ENCODE measurements at places on chromosomes 4 and X.
A peak's percentile ranks its signal among the peaks of the same experiment; 100 is the strongest.

GRCh38 chr4:986879-987623 lies at the start of gene IDUA:
IDUA (plus strand) TSS chr4:987044; CDS start chr4:987085, 41 bp downstream.
- peak; percentile 58 for DNase-seq

GRCh38 chr4:142933207-142933606 lies 87.1 kb upstream of the INPP4B start:
- DNase-seq = no peak

DNA sequence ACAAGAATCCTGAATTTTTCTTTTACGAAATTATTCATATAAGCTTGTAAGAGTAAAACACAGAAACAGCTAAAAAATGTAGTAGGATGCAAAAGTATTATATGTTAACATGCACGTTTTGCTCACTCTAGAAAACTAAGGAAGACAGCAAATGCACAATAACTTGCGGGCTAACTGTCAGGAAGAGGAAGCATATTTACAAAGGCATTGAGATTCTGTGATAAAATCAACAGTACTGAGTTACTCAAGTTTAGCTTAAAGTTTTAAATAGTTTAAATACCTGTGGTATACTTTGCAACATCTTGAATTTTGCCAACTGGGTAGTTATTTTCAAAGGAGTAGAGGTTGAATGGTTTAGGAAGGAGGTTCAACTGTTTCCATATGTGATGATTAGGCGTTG lies 37.0 kb downstream of the SH2D1A start:
- DNase-seq = no peak

DNA sequence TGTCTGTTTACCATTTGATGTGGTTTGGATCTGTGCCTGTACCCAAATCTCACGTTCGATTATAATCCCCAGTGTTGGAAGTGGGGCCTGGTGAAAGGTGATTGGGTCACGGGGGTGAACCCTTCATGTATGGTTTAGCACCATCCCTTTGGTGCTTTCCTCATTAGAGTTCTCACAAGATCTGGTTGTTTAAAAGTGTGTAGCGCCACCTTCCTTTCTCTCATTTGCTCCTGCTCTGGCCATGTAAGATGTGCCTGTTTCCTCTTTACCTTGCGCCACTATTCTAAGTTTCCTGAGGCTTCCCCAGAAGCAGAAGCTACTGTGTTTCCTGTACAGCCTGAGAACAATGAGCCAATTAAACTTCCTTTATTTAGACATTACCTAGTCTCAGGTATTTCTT lies 610.7 kb upstream of the ADGRL3 start:
- DNase-seq = no peak

DNA sequence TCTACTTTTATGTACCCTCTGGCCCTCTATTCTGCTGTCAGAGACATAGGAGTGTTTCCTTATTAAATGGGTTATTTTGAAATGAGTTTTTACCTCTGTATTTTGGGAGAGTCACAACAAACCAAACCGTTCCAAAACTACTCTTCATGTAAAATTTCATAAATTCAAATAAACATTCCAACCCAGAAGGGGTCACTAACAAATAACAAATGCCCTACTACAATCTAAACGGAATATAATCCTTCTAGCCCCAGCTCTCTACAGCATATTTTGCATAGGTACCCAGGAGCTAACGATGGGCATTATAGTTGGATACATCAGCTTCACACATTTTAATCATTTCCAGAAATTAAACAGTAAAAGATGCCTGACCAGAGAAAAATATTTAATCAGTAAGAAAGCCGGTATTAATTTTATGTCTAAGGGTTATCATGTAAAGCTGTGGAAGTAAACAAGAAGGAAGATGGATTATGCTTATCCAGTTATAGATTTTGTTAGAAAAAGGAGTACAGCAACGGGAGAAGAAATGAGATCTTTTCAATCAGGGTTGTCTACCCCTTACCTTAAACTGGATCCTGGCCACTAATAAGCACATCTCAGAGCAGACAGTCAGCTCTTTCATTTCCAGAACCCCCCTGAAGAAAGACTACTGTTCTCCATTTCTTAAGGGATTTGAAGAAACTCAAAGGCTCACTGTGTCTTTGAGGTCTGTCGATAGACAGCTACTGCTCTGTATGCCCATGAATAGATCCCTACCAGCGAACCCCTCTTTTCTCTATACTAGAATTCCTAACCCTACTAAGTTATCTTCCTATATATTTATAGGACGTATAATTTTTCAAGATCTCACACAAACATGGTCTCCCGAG lies 1.2 kb downstream of the UGDH start:
- no peak for DNase-seq

GRCh38 chr4:3699261-3699660 lies 66.9 kb upstream of the ADRA2C start:
- no peak for DNase-seq

DNA sequence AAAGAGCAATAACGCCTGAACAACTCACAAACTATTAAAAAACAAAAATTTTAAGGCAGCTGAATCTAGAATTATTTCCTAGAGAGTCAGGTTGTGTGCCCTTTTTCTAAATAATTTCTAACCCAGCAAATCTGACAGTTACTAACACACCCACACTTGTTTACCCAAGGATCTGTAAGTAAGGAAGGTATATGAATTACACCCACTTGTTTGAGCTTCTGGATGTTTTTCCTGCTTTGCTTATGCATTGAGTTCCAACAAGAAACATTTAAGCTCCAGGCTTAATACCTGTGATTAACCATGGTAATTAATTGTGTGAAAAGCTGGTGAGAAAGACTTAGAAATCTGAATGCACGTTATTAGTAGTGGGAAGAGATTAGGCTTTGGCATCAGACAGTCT lies 1.5 kb downstream of the NIPAL1 start:
- no peak for DNase-seq

DNA sequence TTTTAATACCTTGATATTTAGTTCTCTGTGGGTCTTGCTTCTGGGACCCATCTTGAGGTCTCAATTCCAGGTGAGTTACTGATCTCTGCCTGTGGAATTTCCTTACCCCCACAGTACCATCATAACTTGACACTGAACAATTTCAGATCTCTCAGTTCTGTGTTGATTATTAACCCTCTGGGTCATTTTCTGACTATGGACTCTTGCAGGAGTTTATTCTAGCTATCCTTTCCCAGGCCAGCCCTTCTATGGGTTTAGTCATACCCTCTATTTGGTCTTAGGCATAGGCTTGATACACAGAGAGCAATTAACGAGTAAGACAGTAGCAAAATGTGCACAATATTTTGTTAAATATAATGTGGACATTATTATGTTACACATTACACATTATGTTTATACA lies 3.7 kb upstream of the SPARCL1 start:
- DNase-seq = no peak

DNA sequence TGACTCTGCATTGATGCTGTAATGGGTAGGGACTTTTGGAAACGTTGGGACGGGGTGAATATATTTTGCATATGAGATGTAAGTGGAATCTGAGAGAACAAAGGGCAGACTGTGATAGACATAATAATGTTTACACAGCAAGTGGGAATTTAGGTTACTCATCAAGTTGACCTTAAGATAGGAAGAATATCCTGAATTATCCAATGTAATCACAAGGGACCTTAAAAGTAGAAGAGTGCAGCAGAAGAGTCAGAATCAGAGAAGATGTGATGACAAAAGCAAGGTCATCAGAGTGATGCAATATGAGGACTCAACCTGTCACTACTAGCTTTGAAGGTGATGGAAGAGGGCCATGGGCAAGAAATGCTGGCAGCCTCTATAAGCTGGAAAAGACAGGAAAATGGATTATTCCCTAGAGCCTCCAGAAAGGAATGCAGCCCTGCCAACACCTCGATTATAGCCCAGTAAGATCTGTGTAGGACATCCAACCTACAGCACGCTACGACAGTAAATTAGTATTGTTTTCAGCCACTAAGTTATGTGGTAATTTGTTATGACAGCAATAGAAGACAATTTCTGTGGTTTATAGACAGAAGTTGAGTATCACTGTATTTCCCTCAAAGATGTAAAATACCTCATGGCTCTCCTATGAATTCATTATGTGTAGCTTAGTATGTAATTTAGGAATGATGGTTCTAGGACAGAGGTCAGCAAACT lies 26.4 kb downstream of the MORC4 start:
- DNase-seq = no peak

DNA sequence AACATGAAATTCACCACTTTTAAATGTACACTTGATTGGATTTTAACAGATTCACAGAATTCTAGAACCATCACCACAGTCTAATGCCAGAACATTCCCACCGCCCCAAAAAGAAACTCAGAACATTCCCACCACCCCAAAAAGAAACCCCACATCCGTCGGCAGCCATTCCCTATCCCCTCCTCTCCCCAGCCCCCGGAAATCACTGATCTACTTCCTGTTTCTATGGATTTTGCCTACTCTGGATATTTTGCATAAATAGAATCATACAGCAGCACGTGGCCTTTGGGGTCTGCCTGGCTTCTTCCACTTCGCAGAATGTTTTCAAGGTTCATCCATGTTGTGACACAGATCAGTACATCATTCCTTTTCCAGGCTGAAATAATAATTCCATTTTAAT lies 79.3 kb downstream of the PPP2R2C start:
- no peak for DNase-seq

DNA sequence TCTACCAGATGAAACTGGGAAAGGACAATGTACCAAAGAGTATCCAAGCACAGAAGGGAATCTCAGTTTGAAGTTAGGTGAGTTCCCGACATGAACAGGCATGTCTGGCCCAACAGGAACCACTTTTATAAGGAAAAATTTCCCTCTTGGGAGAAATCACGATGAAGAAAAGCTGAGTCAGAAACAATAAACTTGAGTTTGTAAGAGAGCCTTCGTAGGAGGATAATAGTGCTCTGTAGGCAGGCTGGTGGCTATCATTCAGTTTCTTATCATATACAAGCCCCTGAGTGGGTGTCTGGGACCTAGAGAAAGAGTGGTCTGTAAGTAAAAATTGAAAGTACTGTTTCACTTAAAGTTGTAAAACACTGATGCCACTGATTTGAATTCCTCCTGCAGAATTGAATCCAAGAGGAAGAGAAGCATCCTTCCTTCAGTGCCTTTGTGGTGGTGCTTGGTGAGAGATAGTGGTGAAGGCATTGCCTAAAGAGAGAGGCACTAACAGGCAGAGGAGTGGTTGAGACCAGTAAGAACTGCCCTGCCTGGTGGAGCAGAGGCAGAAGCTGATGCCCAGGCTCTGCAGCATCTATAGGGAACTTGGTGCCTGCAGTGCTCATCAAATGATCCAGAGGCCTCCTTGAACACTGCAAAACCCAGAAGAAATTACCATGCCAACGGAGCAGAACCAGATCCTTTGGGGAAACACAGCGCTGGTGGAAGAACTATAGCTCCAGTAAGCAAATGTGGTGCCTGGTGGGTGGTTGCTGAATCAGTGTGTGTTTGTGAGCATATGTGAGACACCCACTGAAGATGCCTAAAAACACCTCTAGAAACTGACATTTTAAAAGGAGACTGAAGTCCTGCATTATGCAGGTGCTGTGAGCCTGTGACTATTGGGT lies 31.7 kb upstream of the METAP1 start:
- DNase-seq = no peak

GRCh38 chr4:177322881-177323280 lies 13.2 kb downstream of the NEIL3 start:
- DNase-seq = no peak

DNA sequence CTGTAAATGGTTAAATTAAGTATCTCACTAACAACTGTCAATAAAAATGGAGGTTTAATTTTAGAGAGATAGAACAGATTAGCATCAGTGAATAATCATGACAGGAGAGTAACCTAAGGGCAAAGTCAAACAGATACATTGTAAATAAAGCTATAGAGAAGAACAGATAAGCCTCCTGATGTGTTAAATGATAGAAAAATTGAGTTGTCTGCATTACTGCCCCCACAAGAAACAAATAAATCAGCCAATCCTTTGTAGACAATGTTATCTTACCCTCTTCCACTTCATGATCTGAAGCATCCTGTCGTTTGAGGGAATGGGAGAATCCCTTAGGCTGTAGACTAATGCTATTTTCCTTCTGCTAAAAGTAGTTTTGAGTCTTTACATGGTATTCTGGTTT lies 147.8 kb downstream of the PCDH18 start:
- no peak for DNase-seq

DNA sequence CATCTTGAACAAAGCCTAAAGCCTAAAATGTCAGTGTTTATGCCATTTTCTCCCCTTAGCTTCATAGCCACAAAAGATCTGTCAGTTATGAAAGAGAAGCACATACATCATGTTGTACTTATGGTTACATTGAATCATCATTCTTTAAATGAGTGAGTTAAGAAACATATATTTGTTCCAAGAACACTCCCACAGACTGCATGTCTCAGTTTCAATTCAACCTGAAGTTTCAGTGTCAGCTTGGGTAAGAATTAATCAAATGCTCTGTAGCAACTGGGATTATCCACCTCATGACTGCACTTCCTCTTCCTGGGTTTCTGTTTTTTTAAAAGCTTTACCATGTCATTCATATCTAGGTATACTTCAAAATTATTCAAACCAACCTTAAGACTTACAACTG lies 3.9 kb upstream of the TMPRSS11B start:
- DNase-seq = no peak

DNA sequence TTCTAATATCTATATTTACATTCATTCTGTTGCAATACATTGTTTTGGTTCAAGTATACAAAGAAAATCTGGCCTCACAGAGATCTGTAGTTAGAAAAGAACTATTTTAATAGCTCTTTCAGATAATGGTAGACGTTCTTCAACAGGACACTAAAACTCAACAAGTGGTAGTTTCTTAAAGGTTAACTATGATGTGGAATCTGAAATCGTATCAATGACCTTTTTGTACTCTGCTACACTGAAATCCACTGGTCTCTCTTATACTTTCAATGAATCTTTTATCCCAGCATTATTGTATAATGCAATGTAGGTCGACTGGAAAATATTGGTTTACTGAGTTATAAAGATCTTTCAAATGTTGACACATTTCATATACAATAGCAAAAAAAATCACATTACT lies 12.7 kb downstream of the TMEM185A start:
- DNase-seq = no peak

- no peak for DNase-seq
Measured at GRCh38 chrX:14073071-14073470, 43.4 kb upstream of the GEMIN8 start.

DNA sequence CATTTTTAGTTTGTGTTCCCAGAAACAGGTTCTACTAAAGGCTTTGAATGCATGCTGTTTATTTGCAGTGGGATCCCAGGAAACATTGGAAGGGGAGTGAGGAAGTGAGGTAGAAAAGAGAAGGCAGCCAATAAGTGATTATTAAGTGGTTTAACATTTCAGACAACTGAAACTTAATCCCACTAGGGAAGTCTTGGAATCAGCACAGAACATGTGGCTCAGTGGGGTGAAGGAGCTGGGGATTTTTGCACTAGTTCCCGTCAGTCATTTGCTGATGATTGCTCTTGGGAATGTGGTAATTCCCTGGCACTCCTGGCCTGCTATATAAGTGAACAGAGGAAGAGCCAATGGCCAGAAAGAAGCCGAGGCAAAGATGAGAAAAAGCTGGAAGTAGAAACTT lies 1053.0 kb upstream of the IGFBP7 start:
- DNase-seq = no peak

DNA sequence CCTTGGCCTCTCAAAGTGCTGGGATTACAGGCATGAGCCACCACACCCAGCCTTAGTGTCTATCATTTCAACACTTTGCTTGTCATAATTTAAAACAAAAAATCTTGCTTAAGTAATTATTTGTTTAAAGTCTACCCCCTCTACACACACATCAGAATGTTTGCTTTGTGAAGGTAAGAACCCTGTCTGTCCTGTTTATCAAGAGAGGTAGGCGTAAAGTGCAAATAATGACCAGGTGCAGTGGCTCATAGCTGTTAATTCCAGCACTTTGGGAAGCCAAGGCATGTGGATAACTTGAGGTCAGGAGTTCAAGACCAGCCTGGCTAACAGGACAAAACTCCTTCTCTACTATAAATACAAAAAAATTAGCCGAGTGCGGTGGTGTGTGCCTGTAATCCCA lies 326.7 kb upstream of the CLNK start:
- DNase-seq = no peak
